Osteoblast (primary cell): ENCODE measurements at places on chromosomes 11 and 22. TPM values are rescaled to one million over a fixed set of nuclear protein-coding genes. Genes with fewer than 3 reads are reported as not detected.

Gene TMEM45B
- total RNA-seq: not detected in 2 replicates

Gene DDI1
- under 0.01 TPM in 1 of 2 replicates, not detected in the other for total RNA-seq

Gene NPAS4
- total RNA-seq: 0.36 TPM in 1 of 2 replicates, not detected in the other

Gene SLC6A5
- total RNA-seq: not detected in 2 replicates

Gene INPP5J
- total RNA-seq: under 0.01 and 0.36 TPM in 2 replicates

Gene RIMBP3B
- 0.29 TPM in 1 of 2 replicates, not detected in the other for total RNA-seq

Gene CNTN5
- not detected in 2 replicates for total RNA-seq

DNA sequence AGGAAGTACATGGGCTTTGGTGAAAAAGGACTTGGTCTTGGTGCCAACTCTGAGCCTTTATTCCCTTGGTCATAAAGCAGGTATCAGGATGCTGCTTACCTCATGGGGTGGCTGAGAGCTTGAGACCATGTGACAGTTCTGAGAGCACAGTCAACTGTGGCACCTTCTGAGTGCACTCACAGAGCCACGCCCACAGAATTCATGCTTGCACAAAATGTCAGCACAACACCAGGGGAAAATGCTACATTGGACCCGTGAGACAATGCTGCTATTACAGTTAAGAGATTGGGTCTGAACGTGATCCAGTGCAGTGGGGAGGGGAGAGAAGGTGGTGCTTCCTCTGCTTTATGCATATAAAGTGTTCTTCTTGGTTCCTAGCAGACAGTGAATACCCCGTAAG lies 79.5 kb upstream of the SPON1 start:
- no peak overlapping the region for H3K4me3 ChIP-seq
- H3K4me1 ChIP-seq: no peaks in the 10 kb centered on the region
- DNase-seq: no peak

- H3K27me3 ChIP-seq: no peaks in the 10 kb centered on the region
- no peak overlapping the region for H3K4me3 ChIP-seq
- no peak overlapping the region for H3K27ac ChIP-seq
- H3K4me1 ChIP-seq: peaks cover 29% of the 10 kb centered on the region
These were observed 130.2 kb downstream of the TRIM44 start for GRCh38 chr11:35792846-35793192.

DNA sequence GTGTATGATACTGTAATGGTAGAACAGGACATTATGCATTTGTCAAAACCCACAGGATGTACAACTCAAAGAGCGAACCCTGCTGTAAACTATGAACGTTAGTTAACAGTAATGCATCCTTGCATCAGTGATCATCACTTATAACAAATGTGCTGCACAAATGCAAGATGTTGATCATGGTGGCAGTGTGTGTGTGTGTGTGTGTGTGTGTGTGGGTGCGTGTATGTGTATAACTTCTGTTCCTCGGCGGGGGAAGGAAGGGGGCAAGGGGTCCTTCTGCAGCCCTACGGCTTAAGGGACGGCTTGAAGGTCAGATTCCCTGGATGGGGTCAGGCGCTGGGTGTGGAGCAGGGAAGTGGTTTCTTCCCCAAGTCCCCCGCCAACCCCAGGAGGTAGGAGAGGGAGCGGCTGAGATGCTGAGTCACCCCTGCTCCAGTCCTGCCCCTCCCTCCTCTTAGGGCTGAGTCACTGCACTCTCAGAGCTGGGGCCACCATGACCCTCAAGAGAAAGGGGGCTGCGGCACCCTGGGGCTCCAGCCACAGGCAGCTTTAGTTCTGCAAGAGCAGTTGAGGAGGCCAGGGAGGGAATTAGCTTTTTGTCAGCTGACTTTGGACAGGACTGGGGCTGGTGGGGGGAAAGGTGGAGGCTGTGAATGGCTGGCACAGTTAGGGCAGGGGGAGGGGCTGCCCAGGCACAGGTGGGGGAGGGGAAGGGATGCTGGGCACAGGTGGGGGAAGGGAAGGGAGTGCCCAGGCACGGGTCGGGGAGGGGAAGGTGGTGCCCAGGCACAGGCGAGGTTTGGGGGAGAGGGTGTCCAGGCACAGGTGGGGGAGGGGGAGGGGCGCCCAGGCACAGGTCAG lies 8.8 kb upstream of the CTSD start:
- peak overlapping the region; percentile 40 for H3K27ac ChIP-seq
- DNase-seq: peak; percentile 100
- peak overlapping the region; percentile 53 for H3K4me3 ChIP-seq
- no peaks in the 10 kb centered on the region for H3K27me3 ChIP-seq

DNA sequence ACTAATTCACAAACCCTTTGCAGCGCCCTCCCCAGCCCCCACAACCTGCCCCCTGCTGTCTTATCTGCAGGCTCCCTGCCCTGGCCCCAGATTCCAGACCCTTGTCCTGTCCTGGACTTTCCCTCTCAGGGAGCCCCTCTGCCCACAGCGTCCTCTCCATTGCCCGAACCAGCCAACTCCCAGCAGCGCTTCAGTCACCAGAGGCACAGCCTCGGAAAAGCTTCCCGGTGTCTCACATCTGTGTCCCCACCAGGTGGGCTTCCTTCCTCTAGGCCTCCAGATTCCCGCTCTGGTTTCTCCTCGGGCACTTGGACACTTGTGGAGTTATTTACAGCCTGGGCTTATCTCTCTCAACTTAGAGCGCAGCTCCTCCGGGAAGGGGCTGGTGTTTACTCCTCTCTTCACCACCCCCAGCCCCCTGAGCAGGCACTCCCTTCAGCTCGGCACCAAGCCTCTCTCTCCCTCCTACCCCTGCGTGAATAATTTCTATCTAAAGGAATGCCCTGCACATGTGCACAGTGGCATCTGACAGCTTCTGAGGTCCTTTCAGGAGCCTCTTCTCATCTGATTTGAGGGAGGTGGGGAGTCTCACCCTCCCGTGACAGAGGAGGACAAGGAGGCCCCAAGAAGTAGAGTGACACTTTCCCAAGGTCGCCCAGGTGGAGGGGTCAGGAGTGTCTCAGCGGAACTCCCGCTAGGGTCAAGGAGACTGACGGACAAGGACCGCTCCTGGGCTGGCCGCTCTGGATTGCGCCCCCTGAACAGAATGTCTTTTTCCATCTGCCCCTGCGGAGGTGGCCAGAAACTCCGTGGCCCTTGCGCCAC lies 838 bp downstream of the WNT11 start:
- no peak overlapping the region for H3K27ac ChIP-seq
- H3K4me1 ChIP-seq: peaks cover 22% of the 10 kb centered on the region
- no peaks in the 10 kb centered on the region for H3K36me3 ChIP-seq
- DNase-seq: peak; percentile 72
- no peak overlapping the region for H3K4me3 ChIP-seq

GRCh38 chr11:65226103-65226442 lies 35.7 kb upstream of the POLA2 start:
- H3K4me1 ChIP-seq: peaks cover 14% of the 10 kb centered on the region
- H3K36me3 ChIP-seq: no peaks in the 10 kb centered on the region
- no peak for DNase-seq
- no peak overlapping the region for H3K27ac ChIP-seq
- H3K4me3 ChIP-seq: peak overlapping the region; percentile 77

- no peaks in the 10 kb centered on the region for H3K4me1 ChIP-seq
- no peaks in the 10 kb centered on the region for H3K27me3 ChIP-seq
- no peak for DNase-seq
These were observed 206.8 kb upstream of the CADM1 start for GRCh38 chr11:115710980-115711379.

DNA sequence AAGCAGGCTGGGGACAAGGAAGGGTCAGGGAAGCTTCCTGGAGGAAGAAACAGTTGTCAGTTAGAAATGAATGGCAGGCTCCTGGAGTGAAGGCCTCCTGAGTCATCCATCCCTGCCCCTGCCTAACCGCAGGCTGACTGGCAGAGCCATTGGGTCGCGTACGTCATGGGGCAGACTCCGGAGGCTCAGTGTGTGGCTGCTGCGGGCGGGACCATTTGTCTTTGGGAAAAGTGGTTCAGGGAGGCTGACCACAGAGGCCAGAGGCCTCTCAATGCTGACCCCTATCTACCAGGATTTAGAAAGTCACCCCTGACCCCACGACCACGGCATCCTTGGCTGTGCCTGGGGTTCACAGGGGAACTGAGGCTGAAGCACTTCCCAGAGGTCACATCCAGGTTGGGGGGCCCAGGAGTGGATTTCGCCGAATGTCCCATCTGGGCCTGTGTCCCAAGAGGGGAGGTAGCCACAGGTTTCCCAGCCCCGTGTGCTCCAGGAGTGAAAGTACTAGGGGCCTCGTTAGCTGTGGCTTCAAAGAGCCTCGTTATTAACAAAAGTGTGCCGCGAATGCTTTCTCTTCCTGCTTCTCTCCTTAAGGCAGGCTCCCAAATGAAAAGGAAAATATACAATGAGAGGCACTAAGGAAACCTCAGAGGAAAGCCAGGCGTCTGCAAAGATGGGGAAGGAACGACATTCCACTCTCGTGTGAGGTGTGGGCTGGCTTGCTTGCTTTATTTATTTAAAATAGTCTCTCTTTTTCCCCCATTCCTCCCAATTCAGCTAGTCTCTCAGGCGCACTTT lies 58.9 kb downstream of the FLRT1 start:
- no peaks in the 10 kb centered on the region for H3K36me3 ChIP-seq
- H3K27me3 ChIP-seq: no peaks in the 10 kb centered on the region
- H3K4me1 ChIP-seq: peaks cover 28% of the 10 kb centered on the region
- H3K4me3 ChIP-seq: no peak overlapping the region

GRCh38 chr22:34129691-34130486 lies 209.6 kb upstream of the LARGE1 start:
- H3K27me3 ChIP-seq: no peaks in the 10 kb centered on the region
- no peak for DNase-seq
- H3K4me3 ChIP-seq: no peak overlapping the region

DNA sequence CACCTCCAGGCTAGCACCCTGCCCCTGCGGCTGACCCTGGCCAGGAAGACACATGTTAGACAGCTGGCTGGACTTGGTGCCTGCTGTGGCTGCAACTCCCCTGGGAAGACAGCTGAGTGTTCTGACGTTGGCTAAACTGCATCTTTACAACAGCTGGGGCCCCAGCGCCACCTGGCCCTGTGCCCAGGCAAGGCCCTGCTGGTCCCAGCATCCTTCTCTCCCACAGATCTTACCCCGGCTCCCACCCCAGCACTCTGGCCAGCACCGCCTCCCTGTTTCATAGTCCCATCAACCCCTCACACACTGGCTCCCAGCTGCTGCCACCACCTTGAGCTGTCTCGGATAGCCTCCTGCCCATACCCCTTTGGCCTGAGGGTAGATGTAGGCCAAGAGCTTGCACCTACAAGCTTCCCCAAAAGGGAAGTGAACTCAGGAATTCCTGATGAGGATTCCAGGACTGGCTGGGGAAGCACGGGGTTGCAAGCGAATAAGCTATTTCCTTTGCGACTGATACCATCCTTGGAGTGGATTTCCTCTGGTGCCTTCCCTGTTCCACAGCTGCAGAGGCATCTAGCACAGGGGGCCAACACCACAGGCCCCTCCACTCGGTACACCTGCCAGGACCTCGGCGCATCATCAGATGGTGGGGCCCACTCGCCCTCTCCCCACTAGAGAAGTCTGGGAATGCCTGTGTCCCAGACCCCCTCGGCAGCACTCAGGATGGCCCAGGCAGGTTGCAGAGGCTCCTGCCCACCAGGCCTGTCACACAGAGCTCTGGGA lies 28.5 kb downstream of the RSPH14 start:
- DNase-seq: no peak
- no peaks in the 10 kb centered on the region for H3K36me3 ChIP-seq
- H3K4me1 ChIP-seq: no peaks in the 10 kb centered on the region
- no peak overlapping the region for H3K27ac ChIP-seq
- H3K27me3 ChIP-seq: peaks cover 6% of the 10 kb centered on the region
